ENCODE measurements at places on chromosomes 3 and 15.

DNA sequence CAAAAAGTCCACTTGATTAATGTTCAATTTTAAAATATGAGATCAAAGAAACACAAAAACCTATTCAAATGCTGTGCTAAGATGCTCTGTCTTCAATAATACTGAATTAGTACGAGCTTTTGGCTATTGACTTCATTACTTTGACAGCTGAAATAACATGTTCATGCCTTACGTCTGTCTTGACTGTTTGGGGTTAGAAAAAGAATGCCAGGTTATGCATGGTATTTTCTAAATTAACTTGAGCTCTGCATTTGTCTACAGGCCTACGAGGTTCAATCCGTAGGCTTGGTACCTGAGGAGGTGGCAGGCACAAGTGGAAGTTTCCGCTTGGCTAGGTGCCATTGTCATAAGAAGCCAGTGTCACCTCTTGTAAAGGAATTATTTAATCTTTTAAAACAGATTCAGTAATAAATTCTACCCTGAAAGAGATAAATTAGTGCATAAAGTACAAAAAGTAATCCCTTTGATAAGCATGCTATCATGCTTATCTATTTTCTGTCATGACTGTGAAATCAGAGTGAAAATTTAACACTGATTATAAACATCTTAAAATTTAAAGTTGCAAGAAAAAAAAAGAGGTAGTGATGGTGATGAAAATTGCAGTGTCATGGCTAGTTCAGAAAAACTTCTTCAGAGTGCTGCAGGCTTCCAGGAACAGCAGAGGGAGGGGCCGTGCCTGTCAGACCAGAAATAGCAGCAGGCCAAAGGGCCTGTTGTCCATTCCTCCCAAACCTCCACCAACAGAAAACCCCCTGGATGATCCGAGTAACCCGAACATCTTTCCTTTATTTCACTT is 115.7 kb downstream of the ARRDC4 start:
- DNase-seq = peak; percentile 57

DNA sequence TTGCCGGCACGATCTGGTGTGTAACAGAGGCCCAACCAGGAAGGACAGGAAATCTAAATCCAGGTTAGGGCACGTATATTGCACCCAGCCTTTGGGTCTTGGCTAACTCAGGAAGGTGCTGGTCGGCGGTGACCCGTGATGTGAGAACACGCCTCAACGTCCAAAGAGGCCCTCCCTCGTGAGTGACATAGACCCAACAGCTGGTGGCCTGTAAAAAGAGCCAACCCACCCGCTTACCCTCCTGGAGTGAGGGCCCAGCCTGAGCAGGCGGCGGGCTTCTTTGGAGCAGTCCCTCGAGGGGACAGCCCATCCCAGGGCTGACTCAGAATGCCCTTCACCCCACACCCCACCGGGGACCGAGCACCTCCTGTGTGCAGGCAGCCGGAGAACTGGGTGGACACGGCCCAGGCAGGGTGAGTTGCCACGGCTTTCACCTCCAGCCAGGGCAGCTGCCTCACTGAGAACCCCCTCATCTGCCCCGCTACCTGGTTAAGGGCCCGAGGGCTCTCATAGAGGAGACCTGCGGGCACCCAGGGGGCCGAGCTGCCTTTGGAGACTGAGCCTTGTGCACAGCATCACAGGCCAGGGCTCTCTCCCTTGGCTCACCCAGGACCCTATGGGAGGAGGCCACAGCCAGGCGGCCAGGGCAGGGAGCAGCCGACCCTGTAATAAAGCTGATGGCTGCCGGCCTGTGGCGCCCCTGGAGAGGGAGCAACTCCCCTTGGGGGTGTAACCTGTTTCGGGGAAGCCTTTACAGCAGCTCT is 41.8 kb downstream of the ZNF710 start:
- DNase-seq = no peak

DNA sequence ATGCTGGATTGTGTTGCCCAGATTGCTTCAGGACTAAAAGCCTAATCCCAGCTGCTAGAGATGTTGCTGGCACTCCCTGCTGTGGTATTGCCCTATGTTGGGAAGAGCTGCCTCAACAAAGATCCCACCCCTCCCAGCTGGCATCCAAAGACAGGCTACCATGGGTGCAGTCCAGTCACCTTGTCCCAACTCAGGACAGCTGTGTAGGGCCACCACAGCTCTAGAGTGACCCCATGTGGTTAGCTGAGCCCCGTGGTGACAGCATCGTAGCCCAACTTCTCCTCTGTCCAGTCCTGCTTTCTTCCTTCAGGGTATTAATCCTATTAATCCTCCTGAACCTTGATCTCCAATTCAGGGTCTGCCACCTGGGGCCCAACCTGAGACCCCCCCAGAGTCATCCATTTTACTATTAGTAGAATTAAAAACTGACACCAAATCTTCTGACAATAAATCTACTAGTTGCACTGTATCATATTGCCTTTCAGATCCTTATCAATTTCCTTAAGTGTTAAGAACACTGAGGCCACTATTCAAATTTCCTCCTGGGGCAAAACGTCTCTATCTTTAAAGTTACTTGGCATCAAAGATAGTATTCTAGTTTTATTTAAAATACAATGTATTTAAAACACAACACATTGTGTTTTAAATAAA is 83.5 kb downstream of the AQP9 start:
- DNase-seq = peak; percentile 24

- DNase-seq = peak; percentile 58
Measured at GRCh38 chr15:68674975-68675374, 96.2 kb downstream of the CORO2B start.

DNA sequence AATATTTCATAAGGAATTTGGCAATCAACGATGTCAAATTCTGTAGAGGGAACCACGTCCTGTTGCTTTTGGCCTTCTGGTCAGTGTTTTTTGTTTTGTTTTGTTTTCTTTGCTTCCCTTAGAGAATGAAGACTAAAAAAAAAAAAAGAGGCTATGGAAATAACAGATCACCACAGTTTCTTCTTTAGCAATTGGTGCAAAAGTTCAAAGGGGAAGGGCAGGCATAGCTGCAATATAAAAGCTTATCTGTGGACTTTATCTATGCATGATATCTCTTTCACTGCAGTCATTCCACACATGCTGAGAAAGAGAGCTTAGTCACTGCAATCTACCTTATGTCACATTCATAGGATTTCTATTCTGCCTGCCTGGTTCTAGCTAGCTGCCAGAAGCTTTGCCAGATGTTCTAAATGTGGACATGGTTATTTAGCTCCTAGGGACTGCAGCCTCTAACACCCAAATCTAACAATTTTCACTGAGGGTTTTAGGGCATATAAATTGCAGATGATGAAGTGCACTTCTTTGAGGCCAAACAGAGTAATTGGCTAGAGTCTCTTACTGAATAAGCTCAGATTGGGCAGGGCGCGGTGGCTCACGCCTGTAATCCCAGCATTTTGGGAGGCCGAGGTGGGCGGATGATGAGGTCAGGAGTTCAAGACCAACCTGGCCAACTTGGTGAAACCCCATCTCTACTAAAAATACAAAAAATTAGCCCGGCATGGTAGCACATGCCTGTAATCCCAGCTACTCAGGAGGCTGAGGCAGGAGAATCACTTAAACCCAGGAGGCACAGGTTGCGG is 637.2 kb downstream of the NTRK3 start:
- peak; percentile 68 for DNase-seq

DNA sequence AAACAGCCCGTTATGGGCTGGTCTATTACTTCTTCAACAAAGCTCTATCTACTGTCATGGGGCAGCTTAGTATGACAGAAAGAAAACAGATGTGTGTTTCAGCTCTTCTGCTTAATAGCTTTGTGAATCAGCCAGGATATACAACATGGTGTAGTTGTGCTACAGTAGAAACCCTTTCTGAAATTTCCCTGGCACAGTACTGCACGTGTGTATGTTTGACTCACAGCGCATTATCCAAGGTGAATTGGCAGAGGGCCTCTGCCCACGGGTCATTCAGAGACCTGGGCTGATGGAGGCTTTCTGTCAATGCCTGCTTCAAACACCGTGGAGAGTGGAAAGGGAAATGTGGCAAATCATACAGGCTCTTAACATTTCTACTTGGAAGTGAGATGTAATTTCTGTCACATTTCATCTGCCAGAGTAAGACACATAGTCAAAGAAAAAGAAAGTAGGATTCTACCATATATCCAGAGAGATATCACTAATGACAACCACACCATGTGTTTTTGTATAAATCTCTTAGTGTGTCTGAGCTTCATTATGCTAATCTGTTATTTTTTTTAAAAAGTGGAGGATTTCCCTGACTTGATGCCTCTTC is 505.1 kb downstream of the CNTN4 start:
- DNase-seq = no peak

DNA sequence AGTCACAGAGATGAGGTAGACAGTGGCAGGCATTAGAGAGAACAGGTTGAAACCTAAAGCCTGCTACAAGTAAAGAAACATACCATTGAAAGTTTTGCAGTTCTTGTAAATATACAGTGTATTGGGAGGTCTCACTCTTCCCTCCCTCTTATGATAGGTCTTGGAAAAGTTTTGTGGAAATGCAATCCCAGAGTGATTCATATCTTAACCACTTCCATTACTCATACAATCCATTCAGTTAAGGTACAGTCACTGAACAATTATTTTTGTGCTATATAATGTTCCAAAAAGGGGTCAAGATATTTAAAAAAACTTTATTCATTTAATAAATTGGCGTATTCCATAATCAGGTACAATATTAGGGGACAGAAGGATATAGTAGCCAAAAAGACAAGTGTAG is 737.7 kb upstream of the ALCAM start:
- peak; percentile 78 for DNase-seq

GRCh38 chr3:32176989-32177701 is 61.3 kb upstream of the CMTM8 start:
- DNase-seq = peak; percentile 58

DNA sequence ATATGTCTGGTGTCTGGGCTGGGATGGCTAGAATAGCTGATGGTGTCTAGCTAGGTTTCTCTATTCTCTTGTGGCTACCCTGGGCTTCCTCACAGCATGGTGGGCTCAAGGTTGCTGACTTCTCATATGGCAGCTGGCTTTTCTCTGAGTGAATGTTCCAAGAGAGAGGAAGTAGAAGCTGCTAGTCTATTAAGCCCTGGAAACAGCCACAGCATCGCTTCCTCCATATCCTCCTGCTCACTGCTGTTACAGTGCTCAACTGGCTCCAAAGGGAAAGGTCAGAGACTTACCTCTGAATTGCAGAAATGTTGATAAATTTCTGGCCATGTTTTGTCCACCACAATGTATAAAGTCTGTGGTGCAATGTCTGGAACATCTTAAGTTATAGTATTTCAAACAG is 299.9 kb upstream of the ADAMTS9 start:
- DNase-seq = no peak

DNA sequence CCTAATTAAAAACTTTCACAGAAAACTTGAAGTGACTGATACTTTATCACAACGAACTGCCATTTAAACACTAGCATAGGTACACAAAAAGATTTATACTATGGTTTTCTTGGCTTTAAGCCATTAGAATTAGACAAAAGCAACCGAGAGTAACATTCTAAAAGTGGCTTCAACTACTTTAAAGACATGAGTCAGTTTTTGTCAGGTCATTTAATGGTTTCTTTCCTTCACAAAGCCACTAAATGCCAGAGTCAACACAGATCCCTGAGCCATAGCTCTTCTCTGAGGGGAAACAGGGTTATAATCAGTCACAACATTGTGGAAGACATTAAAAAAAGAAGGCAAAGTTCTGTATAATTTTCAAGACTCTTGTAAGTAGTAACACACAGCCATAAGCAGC is 54.6 kb downstream of the CAPN3 start:
- DNase-seq = no peak

DNA sequence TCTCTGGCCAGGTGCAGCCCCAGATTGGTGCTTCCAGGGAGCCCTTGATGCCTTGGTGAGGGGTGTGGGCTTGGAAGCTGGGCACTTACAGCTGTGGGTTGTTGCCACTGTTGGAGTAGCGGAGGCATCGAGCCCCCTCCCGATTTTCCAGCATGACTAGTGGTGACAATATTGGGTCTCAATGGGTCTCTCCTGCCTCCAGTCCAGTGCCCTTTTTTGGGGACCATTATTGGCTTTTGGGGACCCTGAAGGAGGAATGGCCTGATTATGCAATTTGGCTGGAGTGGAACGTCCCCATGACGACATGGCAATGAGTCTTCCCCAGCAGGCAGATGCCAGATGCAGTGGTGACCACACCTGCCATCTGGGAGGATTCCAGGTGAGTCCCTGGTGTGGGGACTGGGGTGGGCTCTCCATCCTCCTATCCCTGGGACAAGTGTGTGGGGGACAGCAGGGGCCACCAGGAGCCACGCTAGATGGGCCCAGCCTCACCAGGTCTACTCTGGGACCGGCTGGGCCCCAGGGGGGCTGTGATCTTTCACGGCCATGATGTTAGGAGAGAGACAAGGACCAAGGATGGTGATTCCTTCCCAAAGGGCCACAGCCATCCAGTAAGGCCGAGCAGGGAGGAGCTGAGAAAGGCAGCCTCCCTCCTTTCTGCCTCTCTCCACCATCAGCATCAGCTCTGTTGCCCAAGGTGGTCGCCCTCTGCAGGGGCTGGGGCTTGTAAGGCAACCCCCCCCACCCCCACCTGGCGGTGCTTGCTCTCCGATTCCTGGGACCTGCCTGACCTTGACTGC is 196.8 kb downstream of the GOLGA6L6 start:
- DNase-seq = no peak

DNA sequence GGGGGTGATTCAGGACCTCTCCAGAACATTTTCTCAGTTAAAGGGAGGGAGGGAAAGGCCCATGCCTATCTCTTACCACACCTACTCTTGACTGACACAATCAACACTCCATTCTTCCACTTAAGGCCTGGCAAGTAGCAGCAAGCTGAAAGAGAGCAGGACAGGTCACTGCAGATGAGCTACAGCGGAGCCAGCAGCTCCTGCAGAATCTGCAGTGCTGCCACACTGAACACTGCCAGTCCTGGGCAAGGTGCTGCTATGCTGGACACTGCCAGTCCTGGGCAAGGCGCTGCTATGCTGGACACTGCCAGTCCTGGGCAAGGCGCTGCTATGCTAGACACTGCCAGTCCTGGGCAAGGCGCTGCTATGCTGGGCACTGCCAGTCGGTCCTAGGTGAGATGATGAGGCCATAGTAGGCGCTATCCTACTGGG is 143.7 kb downstream of the MYLK start:
- no peak for DNase-seq

Measured in iris pigment epithelial cell (primary cell).